ENCODE measurements at places on chromosomes 7 and 10. TPM values are rescaled to one million over a fixed set of nuclear protein-coding genes. Genes with fewer than 3 reads are reported as not detected.
A peak's percentile ranks its signal among the peaks of the same experiment; 100 is the strongest.

DNA sequence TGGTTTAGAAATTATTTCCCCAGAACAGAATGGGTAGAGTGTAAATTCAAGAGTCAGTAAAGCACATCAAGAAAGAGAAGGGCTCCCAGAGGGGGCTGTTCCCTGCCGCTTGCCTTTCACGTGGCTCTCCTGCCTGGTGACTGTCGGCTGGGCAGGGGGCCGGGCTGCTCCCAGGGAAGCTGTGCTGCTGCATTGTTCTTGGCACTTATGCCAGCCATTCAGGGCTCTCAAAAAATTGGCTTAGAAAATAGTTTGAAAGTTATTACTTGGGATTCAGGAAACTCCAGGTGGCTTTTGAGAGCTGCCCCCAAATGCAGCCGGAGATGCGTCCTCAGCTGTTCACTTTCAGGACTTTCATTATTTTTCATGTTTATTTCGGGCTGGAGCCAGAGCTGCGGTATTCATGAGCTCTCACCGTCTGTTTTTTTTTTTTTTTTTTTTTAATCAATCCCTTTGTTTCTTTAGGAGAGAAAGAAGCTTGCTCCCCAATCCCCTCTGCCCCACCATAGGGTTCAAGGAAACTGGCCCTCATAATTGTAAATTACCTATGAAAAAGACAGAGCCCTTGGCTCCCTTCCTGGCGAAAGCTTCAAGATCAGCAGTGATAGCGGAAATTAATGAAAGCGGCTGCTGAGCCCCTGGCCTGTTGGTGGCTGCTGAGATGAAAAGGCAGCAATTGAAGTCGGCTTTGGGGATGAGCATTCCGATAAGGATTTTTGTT is 94.1 kb downstream of the SORCS3 start:
- no peak for DNase-seq

DNA sequence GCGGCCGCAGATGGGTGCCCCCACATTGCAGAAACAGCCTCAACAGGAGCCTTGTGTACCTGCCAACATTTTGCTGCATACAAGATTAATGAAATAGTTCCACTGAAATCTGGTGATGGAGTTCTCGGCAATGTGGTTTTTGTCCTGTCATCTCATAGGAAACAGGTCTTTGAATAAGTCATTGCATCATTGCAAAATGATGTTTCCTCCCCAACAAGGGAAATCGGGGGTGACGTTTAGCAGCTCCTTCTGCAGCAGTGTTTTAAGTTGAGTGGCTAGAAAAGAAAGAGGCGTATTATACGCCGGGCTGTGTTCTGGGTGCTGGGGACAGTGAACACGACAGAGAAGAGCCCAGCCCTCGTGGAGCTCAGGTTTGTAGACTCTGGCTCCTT is 177.0 kb downstream of the PRKAG2 start:
- no peak for DNase-seq

DNA sequence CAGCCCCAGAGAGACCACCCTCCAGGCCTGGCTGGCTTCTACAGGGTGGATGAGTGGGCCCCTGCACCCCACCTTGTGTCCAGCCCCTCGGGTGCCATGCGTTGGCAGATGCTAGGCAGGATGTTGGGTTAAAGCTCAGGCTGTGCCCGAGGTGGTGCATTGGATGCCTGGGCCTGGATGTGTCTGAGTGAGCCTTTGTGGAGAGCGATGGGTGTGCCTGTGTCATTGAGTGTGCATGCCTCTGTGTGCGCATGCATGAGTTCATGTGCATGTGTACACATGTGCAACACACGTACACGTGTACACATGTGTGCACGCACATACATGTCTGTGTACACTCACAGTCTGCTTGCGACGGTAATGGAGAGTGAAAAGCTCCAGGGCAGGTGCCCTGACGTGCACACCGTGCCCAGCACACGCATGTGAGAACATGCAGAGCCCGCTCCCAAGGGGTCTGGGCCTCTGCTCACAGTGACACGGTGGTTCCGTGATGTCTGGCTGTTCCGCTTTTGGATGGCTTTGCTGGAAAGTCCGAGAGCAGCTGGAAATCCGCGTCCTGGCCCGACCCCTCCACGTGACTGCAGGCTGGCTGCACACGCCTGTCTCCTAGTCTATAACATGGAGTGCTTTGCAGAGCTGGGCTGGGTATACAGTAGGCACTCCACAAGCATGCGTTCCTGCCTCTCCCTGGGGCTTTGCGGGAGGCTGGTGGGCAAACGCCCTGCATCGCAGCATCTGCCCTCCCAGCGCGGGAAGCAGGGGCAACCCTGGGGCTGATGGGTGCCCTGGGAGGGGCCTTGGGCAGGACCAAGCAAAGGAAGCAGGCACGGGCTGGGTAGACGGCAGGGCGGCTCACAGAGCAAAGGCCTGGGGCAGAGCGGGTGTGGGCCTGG is 36.9 kb downstream of the ELFN1 start:
- DNase-seq = no peak

GRCh38 chr10:1544209-1544673 is 193.1 kb downstream of the ADARB2 start:
- no peak for DNase-seq

DNA sequence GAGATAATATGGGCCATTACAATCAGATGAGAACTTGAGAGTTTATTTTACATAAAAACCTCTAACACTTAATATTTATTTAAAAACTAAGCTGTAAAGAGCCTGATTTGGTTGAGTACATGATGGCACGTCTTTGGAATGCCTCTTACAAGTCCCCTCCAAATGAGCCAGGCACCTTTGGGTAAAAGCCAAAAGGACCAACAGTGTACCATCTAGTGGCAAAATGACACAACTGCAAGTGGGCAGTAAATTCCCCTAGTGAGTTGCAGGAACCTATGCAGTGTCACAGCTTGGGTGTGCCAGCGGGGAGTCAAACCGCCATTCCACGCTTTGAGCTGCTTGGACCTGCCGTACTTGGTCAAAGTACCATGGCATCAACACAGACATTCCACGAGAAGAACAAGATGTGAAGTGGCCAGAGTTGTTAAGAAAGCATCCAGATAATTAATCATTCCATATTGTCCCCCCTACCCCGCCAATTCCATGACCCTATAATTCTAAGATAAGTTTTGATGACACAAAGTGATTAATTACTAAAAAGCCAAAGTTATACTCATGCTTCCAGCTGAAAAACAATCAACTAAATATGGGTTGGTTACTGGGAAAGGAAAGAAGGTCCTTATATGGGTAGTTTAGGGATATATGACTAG is 115.2 kb downstream of the SORBS1 start:
- peak; percentile 64 for DNase-seq

GRCh38 chr7:93231259-93231658 is 907 bp upstream of the VPS50 start:
- no peak for DNase-seq

DNA sequence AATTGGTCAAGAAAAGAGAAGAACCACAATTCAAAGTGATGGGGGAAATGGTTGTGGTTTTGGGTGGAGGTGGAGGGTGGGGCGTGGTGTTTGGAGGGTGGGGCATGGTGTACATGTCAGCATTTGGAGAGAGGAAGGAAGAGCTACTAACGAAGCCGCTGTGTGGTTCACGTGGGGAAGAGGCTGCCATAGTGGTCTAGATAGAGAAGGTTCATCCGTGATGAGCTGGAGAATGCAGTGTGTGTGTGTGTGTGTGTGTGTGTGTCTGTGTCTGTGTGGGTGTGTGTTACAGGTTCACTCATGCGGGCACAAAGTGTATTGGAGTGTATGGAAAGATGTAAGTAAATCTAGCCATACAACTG is 6.1 kb upstream of the VCL start:
- DNase-seq = no peak

GRCh38 chr10:35387768-35388167 is 51.5 kb downstream of the CCNY start:
- DNase-seq = no peak

GRCh38 chr10:50992972-50993766 is 81.1 kb upstream of the PRKG1 start:
- DNase-seq = no peak

GRCh38 chr10:105956550-105956949 is 1208.0 kb downstream of the SORCS1 start:
- DNase-seq = no peak

DNA sequence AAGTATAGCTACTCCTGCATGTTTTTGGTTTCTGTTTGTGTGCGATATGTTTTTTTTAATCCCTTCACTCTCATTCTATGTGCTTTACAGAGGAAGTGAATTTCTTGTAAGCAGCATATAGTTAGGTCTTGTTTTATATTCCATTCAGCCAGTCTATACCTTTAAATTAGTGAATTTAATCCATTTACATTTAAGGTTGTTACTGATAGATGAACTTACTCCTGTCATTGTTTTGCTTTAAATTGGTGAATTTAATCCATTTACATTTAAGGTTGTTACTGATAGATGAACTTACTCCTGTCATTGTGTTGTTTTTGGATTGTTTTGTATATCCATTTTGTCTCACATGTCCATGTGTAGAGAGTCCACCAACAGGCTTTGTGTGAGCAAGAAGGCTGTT is 11.1 kb downstream of the GIMAP8 start:
- no peak for DNase-seq

DNA sequence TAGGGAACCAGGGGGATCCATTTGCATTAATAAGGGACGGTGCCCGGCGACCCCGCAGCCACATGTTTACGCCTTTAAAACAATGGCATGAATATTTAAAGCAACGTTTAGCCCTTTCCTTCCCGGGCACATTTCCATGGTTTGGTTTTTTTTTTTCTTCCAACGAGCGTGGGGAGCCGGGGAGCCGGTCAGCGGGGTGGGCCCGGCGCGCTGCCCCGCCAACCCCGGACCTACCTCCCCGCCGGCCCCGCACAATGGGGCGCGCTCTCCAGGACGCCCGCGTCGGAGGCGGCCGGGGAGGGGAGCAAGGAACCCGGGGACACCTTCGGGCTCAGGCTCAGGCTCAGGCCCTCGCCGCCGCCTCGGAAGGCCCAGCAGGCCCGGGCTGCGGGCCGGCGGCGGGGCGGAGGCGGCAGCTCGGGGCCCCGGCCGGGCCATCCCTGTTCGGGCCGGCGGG is 1.0 kb downstream of the SEPHS1 start:
- no peak for DNase-seq

DNA sequence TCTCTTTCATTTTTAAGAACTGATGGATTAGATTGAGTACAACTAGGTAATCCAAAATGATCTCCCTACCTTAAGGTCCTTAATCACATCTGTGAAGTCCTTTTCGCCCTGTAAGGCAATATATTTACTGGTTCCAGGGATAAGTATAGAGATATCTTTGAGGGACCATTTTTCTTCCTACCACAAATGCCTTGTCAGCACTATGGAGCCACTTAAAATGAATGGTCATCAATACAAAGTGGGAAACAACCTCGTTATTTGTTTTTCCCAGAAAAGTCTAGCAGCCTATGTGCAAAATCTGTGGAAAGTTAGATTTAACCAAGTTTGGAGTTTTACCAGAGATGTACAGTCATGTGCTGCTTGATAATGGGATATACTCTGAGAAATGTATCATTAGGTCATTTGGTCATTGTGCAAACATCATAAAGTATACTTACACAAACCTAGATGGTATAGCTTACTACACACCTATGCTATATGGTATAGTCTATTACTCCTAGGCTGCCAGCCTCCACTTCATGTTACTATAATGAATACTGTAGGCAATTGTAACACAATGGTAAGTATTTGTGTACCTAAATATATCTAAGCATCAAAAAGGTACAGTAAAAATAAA is 366.2 kb upstream of the TMEM229A start:
- DNase-seq = no peak

- no peak for DNase-seq
Observed at GRCh38 chr7:74365322-74366022, 76.3 kb downstream of the CLIP2 start.

DNA sequence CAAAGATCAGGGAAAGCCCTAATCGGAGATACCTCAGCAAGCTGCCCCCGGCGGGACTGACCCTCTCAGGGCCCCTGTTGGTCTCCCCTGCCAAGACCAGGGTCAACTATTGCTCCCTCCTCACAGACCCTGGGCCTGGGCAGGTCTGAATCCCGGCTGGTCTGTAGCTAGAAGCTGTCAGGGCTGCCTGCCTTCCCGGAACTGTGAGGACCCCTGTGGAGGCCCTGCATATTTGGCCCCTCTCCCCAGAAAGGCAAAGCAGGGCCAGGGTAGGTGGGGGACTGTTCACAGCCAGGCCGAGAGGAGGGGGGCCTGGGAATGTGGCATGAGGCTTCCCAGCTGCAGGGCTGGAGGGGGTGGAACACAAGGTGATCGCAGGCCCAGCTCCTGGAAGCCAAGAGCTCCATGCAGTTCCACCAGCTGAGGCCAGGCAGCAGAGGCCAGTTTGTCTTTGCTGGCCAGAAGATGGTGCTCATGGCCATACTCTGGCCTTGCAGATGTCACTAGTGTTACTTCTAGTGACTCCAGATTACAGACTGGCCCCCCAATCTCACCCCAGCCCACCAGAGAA is 24.1 kb downstream of the TBATA start:
- DNase-seq = no peak

NRCAM gene
- total RNA-seq = 11.0 TPM

MKI67 gene
- 44.9 TPM for total RNA-seq

ARMC10 gene
- 57.6 TPM for total RNA-seq

VWA2 gene
- total RNA-seq = 1.2 TPM

ECHDC3 gene
- total RNA-seq = 26.3 TPM

LRRC18 gene
- not detected for total RNA-seq

GPAM gene
- 5.5 TPM for total RNA-seq

Measured in epithelial cell of proximal tubule (primary cell).